Activated CD4-positive, alpha-beta memory T cell treated with anti-CD3 and anti-CD28 coated beads, Interleukin-2, amount 10 ng/mL, durations not matched to agents 7 days and 5 days (primary cell): ENCODE measurements at places on chromosomes 6 and 20.

GRCh38 chr6:138863321-138863720 lies 67.4 kb downstream of the ECT2L start:
- no peak for DNase-seq
- H3K4me3 ChIP-seq: no peak overlapping the region
- no peaks in the 10 kb centered on the region for H3K4me1 ChIP-seq
- peaks cover 13% of the 10 kb centered on the region for H3K27me3 ChIP-seq
- H3K36me3 ChIP-seq: no peaks in the 10 kb centered on the region

- DNase-seq: no peak
- peaks cover 4% of the 10 kb centered on the region for H3K4me1 ChIP-seq
- H3K27ac ChIP-seq: no peak overlapping the region
- H3K4me3 ChIP-seq: no peak overlapping the region
- H3K36me3 ChIP-seq: peaks cover 36% of the 10 kb centered on the region
Measured at GRCh38 chr6:15501826-15502445, 160.9 kb downstream of the DTNBP1 start.

- DNase-seq: no peak
- H3K27ac ChIP-seq: no peak overlapping the region
- H3K36me3 ChIP-seq: no peaks in the 10 kb centered on the region
- no peak overlapping the region for H3K4me3 ChIP-seq
Measured at GRCh38 chr6:130760006-130760405, 67.2 kb upstream of the SMLR1 start.

DNA sequence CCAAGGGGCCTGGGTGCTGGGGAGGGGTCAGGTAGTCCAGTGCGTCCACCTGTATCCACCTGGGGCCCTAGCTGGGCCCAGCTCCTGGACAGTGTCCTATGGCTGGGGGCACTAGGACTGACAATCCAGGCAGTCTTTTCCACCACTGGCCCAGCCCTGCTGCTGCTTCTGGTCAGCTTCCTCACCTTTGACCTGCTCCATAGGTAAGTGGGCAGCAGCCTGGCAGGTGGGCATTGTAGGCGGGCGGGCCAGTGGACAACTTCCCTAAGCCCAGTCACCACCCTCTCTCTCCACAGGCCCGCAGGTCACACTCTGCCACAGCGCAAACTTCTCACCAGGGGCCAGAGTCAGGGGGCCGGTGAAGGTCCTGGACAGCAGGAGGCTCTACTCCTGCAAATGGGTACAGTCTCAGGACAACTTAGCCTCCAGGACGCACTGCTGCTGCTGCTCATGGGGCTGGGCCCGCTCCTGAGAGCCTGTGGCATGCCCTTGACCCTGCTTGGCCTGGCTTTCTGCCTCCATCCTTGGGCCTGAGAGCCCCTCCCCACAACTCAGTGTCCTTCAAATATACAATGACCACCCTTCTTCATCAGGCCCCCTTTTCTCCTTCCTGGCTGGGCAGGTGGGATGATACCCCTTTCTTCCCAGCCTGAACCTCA lies 584 bp downstream of the C20orf141 start:
- DNase-seq: no peak
- H3K36me3 ChIP-seq: no peaks in the 10 kb centered on the region
- H3K4me3 ChIP-seq: no peak overlapping the region
- H3K27me3 ChIP-seq: peaks cover 44% of the 10 kb centered on the region
- no peak overlapping the region for H3K27ac ChIP-seq
- H3K4me1 ChIP-seq: peaks cover 8% of the 10 kb centered on the region

GRCh38 chr6:99611148-99611547 lies 4.5 kb downstream of the PRDM13 start:
- peaks cover 2% of the 10 kb centered on the region for H3K36me3 ChIP-seq
- peaks cover 79% of the 10 kb centered on the region for H3K27me3 ChIP-seq
- DNase-seq: no peak
- H3K27ac ChIP-seq: no peak overlapping the region

DNA sequence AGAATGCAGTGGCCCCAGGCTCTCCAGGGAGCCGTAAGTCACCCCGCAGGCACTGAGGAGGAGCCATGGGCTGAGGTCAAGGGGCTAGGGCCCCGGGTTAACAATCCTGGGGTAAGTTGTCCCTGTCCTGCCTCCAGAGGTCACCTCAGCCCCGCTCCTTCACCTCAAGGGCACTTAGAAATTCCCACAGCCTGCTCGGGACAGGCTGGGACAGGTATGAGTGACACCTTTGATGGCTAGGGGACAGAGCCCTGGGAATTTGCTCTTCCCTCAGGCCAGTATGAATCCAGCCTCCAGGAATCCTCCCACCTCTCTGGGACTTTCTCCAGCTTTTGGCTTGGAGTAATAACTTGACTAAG lies 3.5 kb upstream of the GRM4 start:
- no peak for DNase-seq
- no peak overlapping the region for H3K4me3 ChIP-seq
- peaks cover 65% of the 10 kb centered on the region for H3K27me3 ChIP-seq
- no peaks in the 10 kb centered on the region for H3K36me3 ChIP-seq
- H3K4me1 ChIP-seq: peaks cover 6% of the 10 kb centered on the region
